ENCODE measurements at places on chromosomes 11 and 22. TPM values are rescaled to one million over a fixed set of nuclear protein-coding genes. Genes with fewer than 3 reads are reported as not detected.

GRCh38 chr11:44388828-44389657 is 79.1 kb upstream of the ALX4 start:
- no peak for DNase-seq

MMP10 gene
- 0.58 TPM for total RNA-seq

DNA sequence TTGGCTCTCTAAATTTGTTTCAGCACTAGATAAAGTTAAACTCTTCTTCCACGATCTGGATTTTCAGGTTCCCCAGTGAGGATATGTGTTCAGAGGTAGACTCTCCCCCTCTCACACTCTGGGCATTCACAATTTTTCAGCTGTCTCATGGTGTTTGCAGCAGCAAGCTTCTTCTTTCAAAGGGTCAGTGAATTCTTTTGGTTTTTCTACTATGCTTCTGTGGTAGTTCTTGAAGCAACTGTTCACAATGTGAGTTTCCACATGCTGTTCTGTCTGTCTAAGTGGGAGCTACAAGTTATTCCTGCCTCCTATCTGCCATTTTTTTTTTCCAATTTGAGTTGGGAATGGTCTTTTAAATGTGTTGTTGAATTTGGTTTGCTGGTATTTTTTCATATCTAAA is 25.4 kb downstream of the CNTF start:
- DNase-seq: no peak

GRCh38 chr11:116519499-116519898 is 253.3 kb downstream of the BUD13 start:
- DNase-seq: no peak

- DNase-seq: no peak
Measured at GRCh38 chr22:48736593-48737460, 1090.8 kb downstream of the BRD1 start.

DNA sequence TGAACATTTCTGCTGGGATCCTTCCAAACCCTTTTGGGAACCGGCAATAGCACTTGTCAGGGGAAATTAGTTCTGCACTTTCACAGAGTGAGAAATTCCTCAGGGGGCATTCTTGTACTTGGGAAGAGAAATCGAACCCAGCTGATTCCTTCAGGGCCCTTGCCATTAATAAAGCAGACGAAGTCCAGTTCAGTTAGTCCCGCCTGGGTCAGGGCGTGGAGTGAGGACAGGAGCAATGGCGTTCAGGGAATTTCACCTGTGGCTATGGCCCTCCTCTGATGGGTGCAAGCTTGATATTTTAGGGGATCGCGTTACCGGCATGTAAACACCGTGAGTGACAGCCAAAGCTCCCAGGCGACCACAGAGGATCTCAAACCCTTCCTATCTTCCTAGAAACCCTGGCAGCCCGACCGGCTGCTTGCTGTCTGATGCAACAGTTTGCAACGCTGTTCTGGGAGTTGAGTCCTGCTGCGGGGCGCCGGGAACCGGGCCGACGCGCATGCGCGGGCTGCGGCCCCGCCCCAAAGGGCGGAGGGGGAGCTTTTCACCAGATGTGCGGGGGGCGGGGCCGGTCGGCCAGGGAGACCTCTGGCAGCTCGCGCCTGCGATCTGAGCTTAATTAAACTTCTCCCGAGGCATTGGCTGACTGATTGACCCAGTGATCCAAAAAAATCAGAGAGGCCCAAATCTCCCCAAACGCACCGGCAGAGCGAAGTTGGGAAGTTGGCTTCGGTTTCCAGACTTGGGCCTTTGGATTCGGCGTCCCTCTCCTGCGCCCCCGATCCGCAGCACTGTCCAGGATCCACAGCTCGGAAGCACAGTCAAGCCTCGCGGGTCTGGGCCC is 34.3 kb upstream of the CREB3L1 start:
- DNase-seq: peak; percentile 97

POU2AF3 gene
- total RNA-seq: 4.2 TPM

- DNase-seq: no peak
Measured at GRCh38 chr11:41413843-41414242, 45.6 kb downstream of the LRRC4C start.

KCNK7 gene
- 1.1 TPM for total RNA-seq

PARVG gene
- 49.6 TPM for total RNA-seq

SHANK2 gene
- total RNA-seq: 42.7 TPM

MGAT3 gene
- total RNA-seq: 19.4 TPM

GRCh38 chr11:20156876-20157613 is 3.2 kb downstream of the DBX1 start:
- no peak for DNase-seq

RTN4R gene
- 2.6 TPM for total RNA-seq

- no peak for DNase-seq
Measured at GRCh38 chr22:46846832-46847355, 84.4 kb downstream of the TBC1D22A start.

NXPE2 gene
- total RNA-seq: 0.34 TPM

- DNase-seq: no peak
Measured at GRCh38 chr22:26484360-26484706, 656 bp downstream of the SRRD start.

RFPL3 gene
- total RNA-seq: not detected

- DNase-seq: no peak
Measured at GRCh38 chr11:124751391-124751740, 689 bp downstream of the VSIG2 start.

- no peak for DNase-seq
Measured at GRCh38 chr11:63564784-63565350, 1.7 kb upstream of the PLAAT2 start.

C11orf91 gene
- total RNA-seq: not detected

DNA sequence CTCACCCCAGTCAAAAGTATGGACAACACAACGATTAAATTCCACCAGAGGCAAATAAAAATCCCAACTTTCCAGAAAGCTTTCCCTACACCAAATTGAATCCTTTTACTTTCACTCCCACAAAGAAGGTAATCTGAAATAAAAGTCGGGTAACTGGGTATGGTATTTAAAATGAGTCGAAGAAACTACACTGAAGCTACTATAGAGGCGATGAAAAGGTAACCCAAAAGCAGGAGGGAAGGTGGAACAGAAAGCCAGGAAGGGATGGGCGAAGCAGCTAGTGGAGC is 1.1 kb downstream of the PICALM start:
- DNase-seq: no peak

GRCh38 chr22:45071618-45072017 is 61.8 kb upstream of the PHF21B start:
- DNase-seq: no peak

GRCh38 chr22:29030618-29031226 is 30.9 kb downstream of the C22orf31 start:
- peak; percentile 85 for DNase-seq

PRG2 gene
- 0.71 TPM for total RNA-seq

DNA sequence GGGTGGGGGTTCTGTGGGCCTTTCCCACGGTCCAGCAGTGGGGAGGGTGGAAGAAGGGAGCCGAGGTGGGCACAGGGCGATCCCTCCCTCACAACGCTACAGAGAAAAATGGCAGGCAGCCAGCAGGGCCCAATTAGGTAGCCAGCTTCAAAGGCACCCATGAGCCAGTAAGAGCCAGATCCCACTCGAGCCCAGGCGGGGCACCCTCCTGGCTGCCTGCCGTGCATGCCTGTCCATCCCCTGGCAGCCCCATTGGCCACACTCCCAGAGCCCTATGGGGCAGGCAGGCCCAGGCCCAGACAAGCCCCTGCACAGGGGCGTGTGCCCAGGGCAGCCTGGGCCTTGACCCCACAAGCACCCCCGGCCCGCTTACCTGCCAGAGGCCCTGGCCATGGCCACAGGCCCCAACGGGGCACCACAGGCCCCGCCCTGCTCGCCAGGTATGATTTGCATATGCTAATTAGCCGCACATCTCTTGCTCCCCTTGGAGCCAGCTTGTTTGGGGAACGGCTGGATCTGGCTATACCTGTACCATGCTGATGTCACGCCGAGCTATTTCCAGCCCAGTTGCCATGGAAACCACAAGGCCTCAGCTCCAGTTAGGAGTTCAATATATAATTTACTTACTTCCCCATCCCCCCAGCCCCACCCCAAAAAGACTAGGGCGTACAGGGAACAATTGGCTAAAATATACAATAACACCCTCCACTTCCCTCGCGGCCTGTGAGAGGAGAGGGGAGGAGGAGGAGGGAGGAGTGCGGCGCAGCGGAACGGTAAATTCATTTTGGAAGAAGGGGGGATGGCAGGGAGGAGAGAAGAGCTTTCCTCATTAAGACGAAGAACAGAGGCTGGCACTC is 47.5 kb upstream of the TCF20 start:
- peak; percentile 65 for DNase-seq

TTC36 gene
- total RNA-seq: 1.6 TPM

DNA sequence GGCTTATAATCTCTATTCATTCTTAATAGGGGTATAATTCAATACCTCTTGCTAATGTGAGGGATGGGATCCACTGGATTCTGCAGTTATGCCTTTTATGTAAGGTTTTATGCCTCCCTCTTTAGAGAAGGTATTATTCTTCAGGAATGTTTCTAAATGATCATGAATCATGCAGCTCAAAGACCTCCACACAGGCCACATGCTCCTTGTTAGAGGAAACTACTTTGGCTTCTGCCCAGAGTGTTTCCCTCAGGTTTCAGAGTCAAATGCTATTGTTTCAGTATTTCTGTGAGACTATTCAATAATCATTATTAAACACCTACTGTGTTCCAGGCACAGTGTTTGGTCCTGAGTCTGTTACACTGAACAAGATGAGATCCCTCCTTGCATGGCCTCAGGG is 115.9 kb downstream of the RAB38 start:
- DNase-seq: no peak

- peak; percentile 75 for DNase-seq
Measured at GRCh38 chr22:24466716-24467328, 28.3 kb upstream of the UPB1 start.

GRCh38 chr11:131331010-131331409 is 39.4 kb upstream of the NTM start:
- DNase-seq: no peak

DNA sequence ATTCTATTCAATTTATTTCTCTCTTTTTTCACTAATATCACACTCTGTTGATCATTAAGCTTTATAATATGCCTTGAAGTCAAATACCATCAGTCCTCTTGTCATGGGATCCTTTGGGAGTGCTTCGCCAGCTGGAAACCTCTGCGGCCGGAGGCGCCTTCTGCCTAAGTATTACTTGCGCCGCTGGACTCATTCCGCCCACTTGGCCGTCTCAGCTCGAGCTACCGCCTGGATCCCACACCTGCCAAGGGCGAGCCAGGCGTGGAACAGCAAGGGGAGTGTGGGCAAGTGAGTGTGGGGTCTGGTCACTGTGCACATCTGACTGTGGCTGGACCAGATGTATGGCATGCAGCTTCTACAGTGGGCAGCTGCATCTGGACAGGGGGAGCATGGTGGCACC is 9.1 kb upstream of the MAP6 start:
- no peak for DNase-seq

GRCh38 chr11:59429924-59430516 is 3.8 kb upstream of the OR5A2 start:
- DNase-seq: peak; percentile 46

ATP6V1E1 gene
- 128 TPM for total RNA-seq

KRTAP5-10 gene
- not detected for total RNA-seq

- DNase-seq: peak; percentile 27
Measured at GRCh38 chr11:120832481-120833238, 191.2 kb upstream of the TBCEL start.

SLC17A6 gene
- not detected for total RNA-seq

- DNase-seq: no peak
Measured at GRCh38 chr22:25359601-25360261, 140.3 kb downstream of the CRYBB2 start.

IGSF9B gene
- 4.9 TPM for total RNA-seq

GRCh38 chr22:21796863-21797262 is 61.3 kb upstream of the YPEL1 start:
- DNase-seq: peak; percentile 16

- DNase-seq: no peak
Measured at GRCh38 chr11:74669211-74670160, 61.7 kb downstream of the CHRDL2 start.

GRCh38 chr11:25602149-25602548 is 729.8 kb upstream of the ANO3 start:
- no peak for DNase-seq

MMP3 gene
- total RNA-seq: not detected

- no peak for DNase-seq
Measured at GRCh38 chr11:117219001-117219400, 12.9 kb downstream of the PCSK7 start.

DMC1 gene
- 2.7 TPM for total RNA-seq

GRCh38 chr22:38973289-38974169 is 8.6 kb upstream of the APOBEC3B start:
- DNase-seq: peak; percentile 37

RFPL2 gene
- not detected for total RNA-seq
